Endothelial cell (in vitro differentiated cells): ENCODE measurements at places on chromosomes 1 and 21.

DNA sequence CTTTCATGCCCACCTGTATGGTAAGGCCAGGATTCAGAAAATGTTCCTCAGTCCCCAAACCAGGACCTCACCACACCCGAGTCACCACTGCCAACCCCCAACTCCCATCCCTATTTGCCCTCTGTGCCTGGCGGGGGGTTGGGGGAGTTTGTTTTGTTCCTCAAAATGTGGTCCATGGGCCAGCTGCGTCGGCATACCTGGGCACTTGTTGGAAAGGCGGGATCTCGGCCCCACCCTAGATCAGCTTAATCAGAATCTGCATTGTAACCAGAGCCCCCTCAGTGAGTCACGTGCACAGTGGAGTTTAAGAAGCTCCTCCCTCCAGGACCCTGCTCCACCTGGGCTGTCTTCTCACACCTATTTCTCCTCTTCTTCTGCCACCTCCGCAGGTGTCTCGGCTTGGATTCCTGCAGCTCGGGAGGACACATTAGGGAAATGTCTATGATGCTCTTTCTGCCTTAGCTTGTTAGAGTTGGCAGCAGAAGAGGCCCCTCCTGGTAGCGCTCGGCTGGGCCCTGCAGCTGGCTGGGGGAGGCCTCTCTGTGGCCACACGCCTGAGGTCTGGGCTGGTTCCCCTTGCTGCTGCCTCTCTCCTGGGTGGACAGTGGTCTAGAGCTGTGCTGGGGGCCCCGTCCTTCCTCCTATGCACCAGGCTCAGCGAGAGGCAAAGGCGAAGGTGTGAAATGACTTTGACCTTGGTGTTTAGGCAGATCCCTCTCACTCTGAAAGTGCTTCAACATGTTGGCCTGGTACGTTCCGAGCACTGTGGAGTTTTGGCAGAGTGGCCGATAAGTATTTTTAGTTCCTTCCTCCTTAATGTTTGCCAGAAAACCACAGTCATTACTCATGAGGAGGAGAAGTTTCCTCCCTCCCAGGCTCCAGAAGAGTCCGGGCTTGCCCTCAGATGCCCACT, 41.8 kb upstream of the CAMTA1 start:
- DNase-seq = no peak

GRCh38 chr1:247373721-247374141, 42.1 kb upstream of the ZNF496 start:
- peak; percentile 60 for DNase-seq

- DNase-seq = no peak
Measured at GRCh38 chr1:12158357-12159092, 8.3 kb upstream of the TNFRSF1B start.

- DNase-seq = no peak
Measured at GRCh38 chr1:173012126-173012525, 38.6 kb downstream of the TNFSF18 start.

- DNase-seq = no peak
Measured at GRCh38 chr1:44519035-44519676, 114.1 kb downstream of the RNF220 start.

DNA sequence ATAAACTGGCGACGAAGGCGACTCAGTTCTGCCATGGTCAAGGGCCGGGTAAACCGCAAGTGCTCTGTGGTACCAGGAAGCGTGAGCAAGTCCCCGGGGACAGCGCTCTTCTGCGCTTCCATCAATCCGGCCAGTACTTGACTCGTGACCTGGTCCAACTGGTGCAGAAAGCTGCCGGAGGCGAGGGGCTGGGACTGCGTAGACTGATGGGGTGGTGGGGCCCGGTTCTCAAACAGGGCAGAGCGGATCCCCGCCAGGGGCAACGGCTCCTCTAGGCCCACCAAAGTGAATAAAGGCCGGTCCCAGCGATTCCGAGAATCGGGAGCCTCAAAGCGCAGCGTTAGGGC, 852 bp downstream of the KTI12 start:
- peak; percentile 13 for DNase-seq

- peak; percentile 35 for DNase-seq
Measured at GRCh38 chr1:39183503-39184353, 20.8 kb upstream of the MACF1 start.

DNA sequence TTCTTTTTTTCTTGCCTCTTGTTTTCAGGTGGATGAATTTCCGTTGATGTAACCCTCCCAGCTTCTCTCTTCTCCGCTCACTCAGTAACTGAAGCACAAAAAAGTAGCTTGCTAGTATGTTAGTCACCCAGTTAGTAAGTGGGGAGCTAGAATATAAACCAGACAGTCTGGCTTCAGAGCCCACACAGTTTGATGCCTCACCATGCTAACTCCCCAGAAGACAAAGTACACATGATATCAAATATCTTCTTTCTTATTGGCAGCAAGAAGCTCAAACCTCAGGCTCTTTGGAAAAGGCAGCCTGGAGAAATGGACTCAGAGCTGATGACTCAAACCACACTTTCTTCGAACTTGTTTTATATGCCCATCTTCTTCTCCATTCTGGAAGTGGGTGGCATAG, 187.5 kb upstream of the PLXNA2 start:
- no peak for DNase-seq

DNA sequence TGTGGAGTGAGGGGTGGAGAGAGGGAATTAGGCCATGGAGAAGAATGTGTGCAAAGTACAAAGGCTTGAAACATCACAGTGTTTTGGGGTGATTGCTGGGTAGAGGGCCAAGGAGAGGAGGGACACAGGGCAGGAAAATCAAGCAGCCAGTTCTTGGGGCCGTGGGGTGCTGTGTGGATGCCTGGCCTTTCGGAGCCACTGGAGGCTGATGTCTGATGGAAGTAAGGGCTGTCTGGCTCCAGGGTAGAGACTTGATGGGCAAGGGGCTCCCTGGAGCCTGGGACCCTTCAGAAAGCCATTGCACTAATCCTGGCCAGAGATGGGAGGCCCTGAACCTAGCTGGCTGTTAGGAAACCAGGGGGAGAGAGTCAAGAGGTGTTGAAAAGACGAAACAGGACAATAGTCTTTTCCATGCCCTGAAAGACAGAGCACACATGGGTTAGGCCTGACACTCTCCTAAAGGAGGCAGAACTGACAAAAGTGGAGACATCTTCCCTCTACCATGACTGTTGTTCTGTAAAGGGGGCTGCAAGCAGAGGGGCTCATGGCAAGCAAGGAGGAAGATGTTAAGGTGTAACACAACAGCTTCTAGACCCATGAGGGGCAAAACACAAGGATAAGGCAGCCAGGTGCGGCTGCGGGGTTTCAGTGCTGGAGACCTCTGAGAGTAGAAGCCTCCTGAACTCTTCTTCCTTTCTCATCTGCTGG, 21.0 kb downstream of the ATF3 start:
- no peak for DNase-seq

DNA sequence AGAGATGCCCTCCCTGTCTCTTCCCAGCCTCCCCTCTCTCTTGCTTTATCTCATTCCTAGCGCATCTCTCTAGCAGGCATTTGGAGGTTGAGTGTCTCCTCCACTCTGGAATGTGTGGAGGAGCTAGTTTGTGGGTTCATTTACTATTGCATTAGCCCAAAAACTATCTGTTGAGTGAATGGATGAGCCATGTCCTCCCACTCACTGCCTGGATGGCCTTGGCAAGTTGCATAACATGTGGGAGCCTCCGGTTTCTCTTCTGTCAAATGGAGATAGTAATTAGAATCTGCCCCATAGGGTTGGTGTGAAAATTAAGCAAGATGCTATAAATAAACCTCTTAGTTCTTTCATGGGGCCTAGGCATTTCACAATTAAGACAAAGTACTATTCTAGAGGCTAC, 181.8 kb downstream of the KAZN start:
- DNase-seq = no peak

DNA sequence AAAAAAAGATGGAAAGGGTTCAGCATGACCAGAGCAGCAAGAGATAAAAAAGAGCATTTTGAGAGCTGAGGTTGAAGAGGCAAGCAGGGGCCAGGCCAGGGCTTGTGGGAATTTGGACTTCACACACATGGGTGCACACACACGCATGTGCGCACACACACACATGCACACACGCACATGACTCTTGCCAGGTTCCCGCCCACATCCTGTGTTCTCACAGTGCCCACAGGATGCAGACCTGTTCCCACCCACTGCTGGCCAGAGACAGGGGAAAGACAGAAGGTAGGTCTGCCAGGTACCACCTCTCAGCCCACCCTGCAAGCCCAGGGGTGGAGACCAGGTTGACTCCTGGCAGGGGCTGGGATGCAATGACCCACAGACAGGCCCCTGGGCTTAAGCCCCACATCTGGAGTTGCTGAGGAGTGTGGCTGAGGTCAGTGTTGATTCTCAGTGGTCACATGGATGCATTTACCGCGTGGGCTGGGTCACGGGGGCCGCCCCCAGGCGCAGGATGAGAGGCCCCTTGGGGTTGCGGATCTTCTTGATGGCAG, 4.4 kb downstream of the COL16A1 start:
- DNase-seq = no peak

DNA sequence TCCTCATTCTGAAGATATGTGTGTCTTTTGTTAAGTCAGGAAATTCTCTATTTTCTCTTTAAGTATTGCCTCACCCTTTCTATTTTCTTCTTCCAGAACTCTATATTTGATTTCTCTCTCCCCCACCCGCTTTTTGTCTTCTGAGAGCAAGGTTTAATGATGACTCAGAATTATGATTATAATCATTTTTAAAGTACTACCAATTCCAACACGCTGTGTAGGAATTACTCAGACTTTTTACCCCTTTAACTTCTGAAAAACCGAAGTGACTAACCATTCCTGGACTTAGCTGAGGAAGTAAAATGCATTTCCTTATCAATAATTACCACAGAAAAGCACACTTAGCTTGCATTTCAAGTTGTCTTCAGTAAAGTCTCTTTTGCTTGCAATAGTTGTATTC, 20.8 kb upstream of the SCYL3 start:
- no peak for DNase-seq

DNA sequence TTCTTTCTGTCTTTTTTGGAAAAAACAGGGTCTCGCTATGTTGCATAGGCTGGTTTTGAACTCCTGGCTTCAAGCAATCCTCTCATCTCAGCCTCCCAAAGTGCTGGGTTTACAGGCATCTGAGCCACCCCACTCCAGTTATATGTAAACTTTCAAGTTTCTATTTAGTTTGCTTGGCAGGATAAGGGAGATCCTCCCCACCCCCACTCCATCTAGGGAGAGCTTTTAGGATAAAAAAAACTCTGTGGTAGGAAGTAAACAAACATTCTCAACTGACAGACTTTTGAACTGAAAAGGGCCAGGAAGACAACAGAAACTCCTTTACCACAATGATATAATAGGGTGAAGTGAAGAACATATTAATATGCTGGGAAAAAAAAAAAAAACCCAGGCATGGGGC, 41.0 kb upstream of the ZNF326 start:
- DNase-seq = no peak

DNA sequence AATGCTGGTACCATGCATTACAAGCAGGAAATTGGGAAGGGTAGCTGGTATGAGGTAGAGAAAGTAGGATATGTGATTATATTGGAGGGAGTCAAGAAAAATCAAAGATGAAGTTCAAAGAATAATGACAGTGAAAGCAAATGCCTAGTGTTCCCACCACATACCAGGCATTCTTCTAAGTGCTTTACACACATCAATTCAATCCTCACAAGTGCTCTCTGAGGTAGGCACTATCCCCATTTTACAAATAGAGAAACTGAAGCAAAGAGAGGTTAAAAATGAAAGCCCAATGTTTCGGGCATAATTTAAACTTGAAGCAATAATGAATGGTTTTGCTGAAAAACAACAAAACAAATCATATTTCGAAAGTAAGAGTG, 40.1 kb upstream of the MCOLN3 start:
- no peak for DNase-seq

DNA sequence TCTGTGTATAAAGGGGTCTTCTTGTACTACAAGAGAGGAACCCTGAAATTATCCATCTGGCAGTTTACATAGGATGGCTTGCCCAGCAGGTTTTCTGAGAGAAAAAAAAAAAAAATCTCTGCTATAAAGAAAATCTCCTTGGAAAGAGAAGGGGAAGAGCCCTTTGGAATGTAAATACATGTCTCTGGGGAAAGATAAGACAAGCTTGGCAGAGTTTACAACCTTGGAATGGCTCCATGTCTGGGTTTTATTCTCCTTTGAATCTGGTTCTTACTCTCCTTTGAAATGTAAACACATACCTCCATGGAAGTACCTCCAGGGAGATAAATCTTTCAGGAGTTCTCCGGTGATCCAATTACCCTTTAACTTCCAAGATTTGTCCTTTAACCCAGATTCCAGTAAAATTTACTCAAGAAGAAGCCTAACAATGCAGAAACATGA, 45.1 kb upstream of the DNAH14 start:
- DNase-seq = no peak

- no peak for DNase-seq
Measured at GRCh38 chr1:22509815-22510214, 53.5 kb upstream of the EPHA8 start.

GRCh38 chr1:234218078-234218477, 155.2 kb upstream of the COA6 start:
- DNase-seq = no peak

- no peak for DNase-seq
Measured at GRCh38 chr1:165648919-165649572, 18.0 kb downstream of the MGST3 start.

GRCh38 chr1:161068306-161069234, 1.1 kb downstream of the ARHGAP30 start:
- no peak for DNase-seq

DNA sequence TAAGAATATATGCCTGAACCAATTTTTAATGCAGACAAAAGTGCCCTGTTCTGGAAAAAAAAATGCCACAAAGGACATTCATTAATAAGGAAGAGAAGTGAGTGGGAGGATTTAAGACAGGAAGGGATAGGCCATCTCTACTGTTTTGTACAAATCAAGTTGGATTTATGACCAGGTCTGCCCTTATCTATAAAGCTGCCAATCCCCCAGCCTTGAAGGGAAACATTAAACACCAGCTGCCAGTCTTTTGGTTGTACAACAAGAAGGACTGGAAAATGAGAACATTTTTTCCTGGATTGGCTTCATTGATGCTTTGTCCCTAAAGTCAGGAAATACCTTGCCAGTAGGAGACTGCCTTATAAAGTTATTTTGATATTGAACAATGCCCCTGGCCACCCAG, 444.0 kb downstream of the NPHP4 start:
- DNase-seq = no peak

DNA sequence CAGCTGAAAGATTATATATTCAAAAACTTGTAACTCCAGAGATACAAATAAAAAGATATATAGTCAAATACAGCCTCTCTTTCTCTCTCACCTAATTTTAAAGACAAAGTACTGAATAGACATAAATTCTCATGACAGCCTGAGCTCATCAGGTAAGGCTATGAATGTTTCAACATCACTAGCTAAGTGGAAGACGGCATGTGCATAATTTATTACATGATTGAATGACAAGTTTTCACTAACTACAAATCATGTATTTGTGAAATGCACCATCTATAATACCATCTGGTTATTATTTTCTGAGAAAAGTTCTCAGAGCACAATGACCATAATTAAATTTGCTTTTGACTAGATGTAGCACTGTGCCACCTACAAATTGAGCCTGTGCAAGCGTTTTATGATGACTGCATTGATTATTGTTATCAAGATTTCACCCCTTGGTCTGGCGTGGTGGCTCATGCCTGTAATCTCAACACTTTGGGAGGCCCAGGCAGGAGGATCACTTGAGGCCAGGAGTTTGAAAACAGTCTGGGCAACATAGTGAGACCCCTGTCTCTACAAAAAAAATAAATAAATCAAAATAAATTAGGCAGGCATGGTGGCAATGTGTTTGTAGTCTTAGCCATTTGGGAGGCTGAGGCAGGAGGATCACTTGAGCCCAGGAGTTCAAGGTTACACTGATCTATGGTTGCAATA, 128.2 kb downstream of the APP start:
- DNase-seq = no peak
